ENCODE measurements at places on chromosomes 1 and 21.

DNA sequence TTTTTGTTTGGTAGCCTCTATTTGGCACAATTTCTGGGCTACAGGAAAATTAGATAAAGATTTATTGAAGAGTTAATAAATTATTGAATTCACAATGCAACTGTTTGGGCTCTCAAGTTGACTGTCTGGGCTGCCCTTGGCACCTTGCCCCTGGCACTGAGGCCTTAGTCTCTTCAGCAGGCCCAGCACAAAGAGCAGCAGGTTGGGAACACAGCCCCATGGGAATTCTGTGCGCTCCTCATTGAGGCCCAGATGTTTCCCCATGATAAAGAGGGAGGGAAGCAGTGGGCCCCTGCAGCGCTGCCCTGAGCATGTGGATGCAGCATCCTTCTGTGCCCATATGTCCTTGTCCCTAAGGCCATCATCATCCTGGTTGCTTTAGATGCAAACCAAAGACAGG lies 2.9 kb downstream of the CRNN start:
- no peak for DNase-seq

GRCh38 chr1:230754796-230755195 lies 7.6 kb downstream of the CAPN9 start:
- DNase-seq = peak; percentile 17

GRCh38 chr1:187051618-187052232 lies 223.0 kb downstream of the PLA2G4A start:
- DNase-seq = peak; percentile 73

DNA sequence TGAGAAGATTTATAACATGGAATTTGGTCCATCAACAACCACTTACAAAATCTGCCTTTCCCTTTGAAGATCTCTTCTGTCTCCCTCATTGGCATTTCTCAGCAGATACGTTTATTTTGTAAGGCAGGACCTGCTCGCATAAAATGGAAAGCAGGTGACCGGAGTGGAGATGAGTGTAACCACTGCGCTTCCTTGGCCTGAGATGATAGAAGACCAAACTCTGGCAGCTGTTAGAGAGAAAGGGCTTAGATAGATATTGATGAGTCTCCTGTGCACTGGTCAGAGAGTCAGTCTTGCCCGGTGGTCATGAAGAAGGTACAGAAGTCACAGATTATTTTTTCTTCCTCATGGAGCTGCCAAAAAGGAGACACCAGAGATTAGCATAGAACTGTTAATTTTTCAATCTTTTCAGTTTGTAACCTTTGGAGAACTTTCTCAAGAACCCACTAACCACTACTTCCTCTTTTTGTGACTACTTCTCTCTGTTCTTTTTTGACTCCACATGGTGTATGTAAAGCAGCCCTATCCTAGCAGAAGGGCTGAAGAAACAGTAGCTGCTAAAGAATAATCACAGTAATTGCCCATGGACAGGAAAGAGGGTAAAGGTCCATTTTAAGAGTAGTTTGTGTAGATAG lies 47.6 kb downstream of the FCRL3 start:
- DNase-seq = no peak

- no peak for DNase-seq
These were observed 96.8 kb upstream of the C21orf91 start for GRCh38 chr21:17915976-17916375.

GRCh38 chr1:195804547-195804946 lies 803.7 kb downstream of the KCNT2 start:
- DNase-seq = peak; percentile 11

DNA sequence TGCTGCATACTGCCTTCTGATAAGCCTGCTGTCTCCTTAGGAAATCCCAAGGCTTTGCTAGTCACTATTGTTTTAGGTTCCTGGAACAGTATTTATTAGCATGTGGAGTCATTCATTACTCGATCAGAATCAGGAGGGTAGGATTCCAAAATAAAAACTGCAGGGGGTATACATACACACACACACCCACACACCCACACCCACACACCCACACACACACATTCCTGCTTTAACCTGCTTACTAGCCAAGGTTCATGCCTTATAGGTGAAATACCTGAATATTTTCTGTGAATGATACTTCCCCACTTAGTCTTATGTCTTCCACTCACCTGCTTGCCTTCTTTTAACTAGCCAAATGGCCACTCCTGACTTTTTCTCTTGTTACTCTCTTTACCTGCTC lies 325.1 kb downstream of the ADGRL2 start:
- DNase-seq = no peak

DNA sequence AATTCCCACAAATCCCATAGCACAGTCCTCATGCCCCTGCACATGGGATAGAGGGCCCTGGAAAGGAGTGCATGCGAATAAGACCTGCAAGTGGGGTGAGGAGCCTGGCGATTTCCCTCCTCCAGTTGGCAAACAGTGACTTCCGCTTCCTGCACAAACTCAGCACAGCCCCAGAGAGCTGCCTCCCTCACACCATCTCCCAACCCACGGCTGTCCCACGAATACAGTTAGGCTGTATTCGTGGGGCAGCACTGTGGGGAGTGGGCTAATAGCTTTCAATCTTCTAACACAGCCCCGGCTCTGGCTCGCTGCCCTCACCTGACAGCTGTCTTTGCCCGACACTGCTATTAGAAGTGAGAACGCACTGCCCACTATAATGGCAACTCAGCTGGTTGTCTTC lies 28.2 kb upstream of the CNTN2 start:
- DNase-seq = no peak

DNA sequence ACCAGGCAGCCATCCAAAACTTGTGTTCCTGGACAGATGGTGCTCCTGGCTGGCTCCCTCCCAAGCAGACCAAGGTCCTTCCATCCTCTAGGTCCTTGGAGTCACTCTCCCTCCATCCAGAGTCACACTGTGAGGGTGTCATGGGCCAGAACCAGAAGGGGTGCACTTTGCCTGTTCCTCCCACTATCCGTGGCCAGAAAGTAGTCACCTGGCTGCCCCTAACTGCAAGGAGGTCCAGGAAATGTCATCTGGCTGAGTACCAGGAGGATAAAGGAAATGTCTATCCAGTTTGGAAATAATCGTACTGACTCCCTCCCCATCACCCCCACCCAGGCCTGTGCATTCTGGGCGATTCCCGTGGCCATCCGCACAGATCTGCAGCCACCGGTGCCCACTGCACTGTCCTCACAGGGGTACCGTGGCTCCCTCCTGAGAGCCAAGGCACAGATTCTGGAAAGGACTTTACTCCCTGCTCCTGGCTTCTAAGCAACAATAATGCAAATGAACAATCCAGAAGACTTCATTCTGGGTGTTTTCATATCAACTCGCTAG lies 253.2 kb downstream of the NPHP4 start:
- no peak for DNase-seq

GRCh38 chr1:50420689-50421365 lies 2.4 kb downstream of the DMRTA2 start:
- no peak for DNase-seq
